ENCODE measurements at places on chromosomes 7 and 10. TPM values are rescaled to one million over a fixed set of nuclear protein-coding genes. Genes with fewer than 3 reads are reported as not detected.

The BEND7 gene
- not detected for total RNA-seq

- no peak for DNase-seq
These were observed 1.7 kb downstream of the CFAP43 start for GRCh38 chr10:104230490-104230889.

The SMO gene
- total RNA-seq, result not detected

DNA sequence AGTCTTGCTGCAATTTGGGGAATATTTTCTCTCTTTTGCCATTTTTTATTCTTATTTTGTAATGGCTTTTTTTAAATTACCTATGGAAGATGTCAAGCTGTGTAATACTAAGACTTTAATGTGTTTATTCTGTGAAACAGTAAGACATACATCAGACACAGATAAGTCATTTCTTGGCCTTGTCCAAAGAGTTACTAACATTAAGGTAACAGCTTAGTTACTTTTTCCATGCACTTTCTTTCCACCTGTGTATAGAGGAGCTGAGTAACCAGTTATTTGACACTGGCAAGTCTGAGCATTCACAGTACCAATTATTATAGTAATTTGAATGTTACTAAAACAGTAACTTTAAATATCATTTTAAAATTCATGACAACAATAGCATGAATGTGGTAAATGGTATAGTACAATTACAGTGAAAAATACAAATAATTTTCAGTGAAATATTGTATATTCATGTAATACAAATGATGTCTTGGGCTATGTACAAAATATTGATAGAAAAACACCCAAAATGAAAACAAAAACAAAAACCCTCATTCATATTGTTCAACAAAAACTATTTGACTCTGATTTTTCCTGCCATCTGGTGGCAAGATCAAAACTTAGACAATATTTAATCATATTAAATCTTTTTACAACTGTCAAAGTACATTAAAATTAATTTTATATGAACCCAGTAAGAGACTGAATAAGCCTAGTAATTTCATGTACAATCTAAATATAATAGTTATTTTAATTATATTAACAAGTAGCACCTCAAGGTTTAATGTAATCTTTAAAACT, 259.8 kb upstream of the SEMA3A start:
- DNase-seq, result no peak

DNA sequence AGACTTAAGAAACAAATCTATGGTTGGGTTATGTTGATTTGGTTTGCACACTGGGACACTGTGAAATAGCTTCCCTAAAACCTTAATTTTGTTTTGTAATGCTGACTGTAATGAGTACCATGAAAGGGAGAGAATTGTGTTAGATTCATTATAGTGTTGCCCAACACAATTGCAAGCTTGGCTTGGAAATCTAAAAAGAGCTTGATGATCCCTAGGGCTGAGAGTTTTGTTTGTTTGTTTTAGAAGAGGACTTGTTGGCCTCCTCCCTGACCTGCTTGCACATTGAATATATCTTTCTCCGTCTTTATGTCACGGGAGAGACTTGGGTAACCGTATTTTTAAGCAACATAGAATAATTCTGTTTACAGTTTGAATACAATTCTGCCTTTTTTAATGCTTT, 410.1 kb downstream of the ARL4A start:
- DNase-seq, result no peak

The TAS2R60 gene
- total RNA-seq, result 0.26 TPM

DNA sequence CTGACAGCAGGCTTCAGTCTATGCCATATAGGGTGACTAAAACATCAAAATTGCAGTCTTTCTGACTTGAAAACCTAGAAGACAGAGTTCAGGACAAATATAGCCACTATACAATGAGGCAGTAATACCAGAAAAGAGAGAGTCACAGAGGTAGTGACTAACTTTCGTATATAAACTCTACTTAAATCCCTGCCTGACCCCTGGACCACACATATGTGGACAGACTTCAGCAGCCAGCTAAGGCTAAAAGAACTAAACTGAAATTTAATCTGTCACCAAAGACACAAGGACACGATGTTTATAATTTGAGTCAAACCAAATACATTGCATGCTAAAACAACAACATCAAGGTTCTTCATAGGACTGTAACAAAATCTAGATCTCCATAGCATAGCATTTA, 64.6 kb upstream of the MACROH2A2 start:
- DNase-seq, result no peak

GRCh38 chr7:139061416-139061815, 25.6 kb upstream of the ZC3HAV1L start:
- no peak for DNase-seq

The PILRA gene
- total RNA-seq, result 8.1 TPM

The SMURF1 gene
- 10.3 TPM for total RNA-seq

The OPN1SW gene
- total RNA-seq, result not detected

The PAPOLB gene
- total RNA-seq, result 0.08 TPM

DNA sequence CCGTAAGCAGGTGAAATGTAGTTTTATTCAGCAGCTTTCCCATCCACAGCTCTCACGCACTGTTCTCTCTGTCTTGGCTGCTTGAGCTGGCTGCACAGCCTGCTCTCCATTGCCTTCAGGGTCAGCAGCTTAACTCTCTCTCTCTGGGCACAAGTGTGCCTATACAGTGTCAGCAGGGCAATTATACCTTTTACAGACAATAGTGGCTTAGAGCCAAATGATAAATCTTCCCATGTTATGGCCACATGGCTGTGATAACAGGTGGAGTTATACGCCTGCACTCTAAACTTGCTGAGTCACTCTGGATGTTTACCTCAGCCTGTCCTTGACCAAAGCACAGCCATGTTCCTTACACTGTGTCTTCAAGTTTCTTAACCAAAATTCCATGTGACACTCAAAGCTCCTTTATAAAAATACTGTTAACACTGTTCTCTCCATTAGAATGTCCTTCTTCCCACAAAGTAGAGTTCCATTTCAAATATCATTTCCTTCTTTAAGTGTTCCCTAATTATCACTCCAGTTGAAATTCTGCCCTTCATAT, 6.1 kb downstream of the RNF133 start:
- no peak for DNase-seq

- no peak for DNase-seq
These were observed 12.7 kb downstream of the TMEM120A start for GRCh38 chr7:75981453-75982305.

- no peak for DNase-seq
These were observed 61.3 kb downstream of the CARD11 start for GRCh38 chr7:2982401-2982800.

DNA sequence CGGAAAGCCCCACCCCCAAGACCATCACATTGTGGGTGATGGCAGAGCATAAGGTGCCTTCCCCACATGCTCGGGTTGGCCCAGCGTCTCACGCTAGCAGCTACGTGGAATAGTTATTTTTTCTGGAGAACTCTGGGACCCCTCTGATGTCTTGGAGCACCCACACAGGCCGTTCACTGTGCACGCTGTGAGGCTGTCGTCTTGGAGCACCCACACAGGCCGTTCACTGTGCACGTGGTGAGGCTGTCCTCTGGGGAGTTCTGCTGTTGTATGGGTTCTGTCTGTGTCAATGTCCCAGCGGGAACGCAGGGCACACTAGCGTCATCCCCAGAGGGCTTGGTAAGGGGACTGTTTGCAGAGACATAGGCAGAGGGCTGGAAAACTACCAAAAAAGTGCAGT, 38.8 kb upstream of the FAM20C start:
- DNase-seq, result no peak

The HOXA5 gene
- not detected for total RNA-seq

DNA sequence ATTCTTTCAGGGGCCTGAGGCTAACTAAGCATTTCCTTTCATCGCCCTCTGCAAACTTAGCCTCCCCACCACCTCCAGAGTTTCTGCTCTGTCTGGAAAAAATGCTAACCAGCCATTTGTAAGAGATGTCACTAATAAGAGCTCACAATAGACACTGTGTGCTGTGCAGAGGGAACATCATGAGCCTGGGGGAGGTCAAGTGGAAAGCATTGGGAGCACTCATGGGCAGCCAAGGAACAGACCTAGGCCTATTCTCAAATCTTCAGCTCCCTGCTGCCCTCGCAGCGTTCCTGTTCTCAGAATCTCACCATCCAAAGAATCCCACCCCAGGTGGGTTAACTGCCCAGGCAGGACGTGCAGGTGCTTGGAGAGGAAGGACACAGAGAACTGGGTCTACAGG, 27.1 kb upstream of the GPAM start:
- no peak for DNase-seq

- DNase-seq, result no peak
These were observed 113.6 kb upstream of the ZMIZ1 start for GRCh38 chr10:78955206-78955605.

- DNase-seq, result no peak
These were observed 125.8 kb upstream of the PTN start for GRCh38 chr7:137469191-137469811.

DNA sequence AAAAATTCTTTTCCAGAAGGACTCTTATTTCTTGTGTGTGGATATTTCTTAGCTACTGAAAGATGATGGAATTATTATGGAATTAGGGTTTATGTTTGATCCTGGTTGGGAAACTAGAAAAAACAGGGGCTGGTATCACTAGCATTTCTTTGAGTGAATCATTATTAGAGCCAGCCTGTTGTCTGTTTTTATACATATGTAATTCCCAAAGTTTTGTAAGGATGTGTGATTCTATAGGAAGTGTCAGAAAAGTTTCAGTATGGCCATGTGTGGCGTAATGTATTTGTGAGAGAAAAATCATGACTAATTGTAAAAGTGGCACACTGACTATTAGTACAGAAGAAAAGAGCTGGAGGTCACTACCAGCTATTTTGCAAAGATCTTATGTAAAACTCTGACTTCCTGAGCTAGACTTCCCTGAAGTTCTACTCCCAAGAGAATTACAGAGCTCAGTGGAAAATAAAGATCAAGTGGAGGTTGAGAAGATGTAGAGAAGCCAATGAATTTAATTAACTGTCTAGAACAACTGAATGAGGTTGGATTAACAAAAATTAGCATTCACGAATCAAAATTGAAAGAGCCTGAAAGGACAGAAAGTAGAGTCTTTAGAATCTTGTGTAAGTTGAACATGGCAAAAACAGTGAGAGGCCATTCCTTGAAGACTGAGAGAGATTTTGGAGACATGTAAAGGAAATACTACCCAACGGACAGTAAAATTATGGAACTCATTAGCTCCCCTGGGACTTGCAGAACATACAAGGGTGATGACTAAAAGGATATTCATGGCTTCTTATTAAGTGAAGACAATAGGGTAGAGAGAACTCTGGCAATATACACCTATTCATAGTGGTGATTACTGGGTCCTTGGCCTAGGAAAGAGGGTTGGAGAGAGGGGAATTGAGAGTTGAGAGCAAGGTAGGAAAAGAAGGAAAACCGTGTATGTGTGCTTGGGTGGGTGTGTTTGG, 12.5 kb downstream of the ZNF365 start:
- DNase-seq, result no peak

GRCh38 chr10:25288181-25288580, 113.4 kb downstream of the GPR158 start:
- DNase-seq, result no peak

DNA sequence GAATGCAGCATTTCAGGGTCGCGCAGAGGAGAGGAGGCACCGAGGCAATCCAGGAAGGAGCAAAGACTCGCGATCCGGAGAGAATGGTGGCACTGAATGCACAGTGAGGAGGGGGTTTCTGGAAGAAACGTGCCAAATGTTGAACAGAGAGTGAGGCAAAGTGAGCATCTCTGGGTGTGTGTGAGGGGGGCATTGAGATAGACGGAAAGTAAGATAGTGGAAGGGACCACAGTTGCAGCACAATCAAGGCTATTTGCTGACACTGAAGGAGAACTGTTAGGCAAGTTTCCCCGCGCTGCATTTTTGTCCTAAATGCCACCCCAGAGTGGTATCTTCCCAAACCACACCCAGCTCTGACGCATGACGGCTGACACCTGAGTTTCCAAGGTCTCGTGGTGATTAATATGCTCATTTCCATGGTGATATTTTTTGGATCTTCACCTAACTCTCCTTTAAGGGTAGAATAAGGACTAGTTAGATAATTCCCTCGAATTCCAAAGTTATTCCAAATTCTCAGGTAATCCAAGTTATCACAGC, 14.4 kb upstream of the ADO start:
- DNase-seq, result no peak

The NKX1-2 gene
- not detected for total RNA-seq

GRCh38 chr10:127046975-127047877, 142.0 kb downstream of the DOCK1 start:
- no peak for DNase-seq

- peak; percentile 48 for DNase-seq
These were observed 1.7 kb downstream of the ZEB1 start for GRCh38 chr10:31320550-31321211.

The CTAGE4 gene
- total RNA-seq, result 0.47 TPM

DNA sequence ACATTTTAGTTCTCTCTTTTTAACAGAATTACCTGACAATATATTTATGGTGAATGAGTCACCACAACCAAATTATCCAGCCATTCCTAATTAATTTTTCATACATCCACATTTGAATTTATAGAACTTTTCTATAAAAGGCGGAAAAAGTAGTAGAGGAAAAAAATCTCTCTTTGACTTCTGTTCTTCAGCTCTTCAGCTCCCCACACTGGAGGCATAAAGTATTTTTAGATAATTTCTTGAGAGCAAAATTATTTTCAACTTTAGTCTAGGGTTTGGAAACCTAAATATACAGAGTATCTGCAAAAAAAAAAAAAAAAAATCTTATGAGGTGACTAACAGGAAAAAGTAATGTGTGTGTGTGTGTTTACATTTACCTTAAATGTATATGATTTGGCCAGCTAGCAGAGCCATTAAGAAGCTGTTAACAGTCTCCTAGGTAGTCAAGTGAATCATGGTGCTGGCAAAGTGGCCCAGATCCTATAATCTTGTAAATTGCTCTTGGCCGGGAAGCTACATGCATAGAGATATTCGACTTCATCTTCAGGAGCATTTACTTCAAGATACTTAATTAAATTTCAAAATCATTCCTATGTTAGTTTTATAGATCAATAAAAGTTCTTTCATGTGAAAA, 383.1 kb upstream of the STEAP1 start:
- no peak for DNase-seq

The PDK4 gene
- not detected for total RNA-seq

DNA sequence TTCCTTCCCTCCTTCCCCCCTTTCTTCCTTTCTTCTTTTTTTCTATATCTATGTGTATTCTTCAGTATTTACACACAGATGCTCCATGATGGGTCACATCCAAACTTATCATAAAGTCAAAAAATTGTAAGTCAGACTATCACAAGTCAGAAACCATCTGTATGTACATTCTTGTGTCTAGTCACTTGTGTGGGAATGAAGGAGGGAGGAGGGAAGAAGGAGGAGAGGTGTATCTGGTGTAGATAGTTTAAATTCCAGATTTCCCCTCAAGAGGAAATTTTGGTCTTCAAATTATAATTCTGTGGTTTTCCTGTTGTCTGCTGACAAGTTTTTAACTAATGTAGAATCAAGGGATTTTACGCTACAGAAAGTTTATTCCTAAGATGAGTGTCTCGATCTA, 287.2 kb downstream of the ETV1 start:
- no peak for DNase-seq

- DNase-seq, result no peak
These were observed 21.8 kb upstream of the MMP21 start for GRCh38 chr10:125797424-125797823.

- DNase-seq, result peak; percentile 66
These were observed 21.8 kb downstream of the MAP3K8 start for GRCh38 chr10:30455816-30456215.

- no peak for DNase-seq
These were observed 45.3 kb upstream of the GTF2I start for GRCh38 chr7:74612015-74612829.

Data from activated CD8-positive, alpha-beta T cell treated with anti-CD3 and anti-CD28 coated beads, Interleukin-2, amount 10 ng/mL, durations not matched to agents 7 days and 5 days (primary cell).